ENCODE measurements at places on chromosomes 4 and X.

DNA sequence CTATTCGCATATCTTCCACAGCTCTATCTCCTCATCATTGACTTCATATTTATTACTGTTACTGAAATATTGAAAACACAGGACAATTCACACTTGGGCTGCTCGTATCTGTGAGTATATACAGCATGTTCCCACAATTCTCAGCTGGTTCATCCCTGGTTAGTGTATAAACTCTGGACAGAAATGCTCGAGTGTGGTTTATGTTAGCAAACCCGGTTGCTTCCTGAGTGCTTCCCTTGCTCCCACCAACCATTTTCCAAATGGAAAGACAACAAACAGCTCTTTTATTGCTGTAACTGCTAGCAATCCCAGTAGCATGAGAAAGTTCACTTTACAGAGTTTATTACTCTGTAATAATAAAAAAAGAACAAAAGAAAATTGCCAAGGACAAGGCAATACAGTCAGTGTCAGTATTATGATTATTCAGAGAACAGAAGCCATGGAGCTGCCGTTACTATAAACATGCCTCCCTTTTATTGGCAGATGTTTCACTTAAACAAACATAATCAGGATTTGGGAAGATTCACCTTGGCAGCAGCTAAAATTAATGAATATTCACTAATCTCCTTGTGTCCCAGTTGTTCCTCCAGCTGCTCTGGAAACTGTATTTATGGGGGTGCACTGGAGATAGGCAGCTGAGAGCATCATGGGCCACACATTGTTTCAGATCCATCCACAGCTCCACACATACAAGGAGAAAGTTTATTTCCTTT is 134.1 kb upstream of the GUCY1A1 start:
- DNase-seq = no peak

DNA sequence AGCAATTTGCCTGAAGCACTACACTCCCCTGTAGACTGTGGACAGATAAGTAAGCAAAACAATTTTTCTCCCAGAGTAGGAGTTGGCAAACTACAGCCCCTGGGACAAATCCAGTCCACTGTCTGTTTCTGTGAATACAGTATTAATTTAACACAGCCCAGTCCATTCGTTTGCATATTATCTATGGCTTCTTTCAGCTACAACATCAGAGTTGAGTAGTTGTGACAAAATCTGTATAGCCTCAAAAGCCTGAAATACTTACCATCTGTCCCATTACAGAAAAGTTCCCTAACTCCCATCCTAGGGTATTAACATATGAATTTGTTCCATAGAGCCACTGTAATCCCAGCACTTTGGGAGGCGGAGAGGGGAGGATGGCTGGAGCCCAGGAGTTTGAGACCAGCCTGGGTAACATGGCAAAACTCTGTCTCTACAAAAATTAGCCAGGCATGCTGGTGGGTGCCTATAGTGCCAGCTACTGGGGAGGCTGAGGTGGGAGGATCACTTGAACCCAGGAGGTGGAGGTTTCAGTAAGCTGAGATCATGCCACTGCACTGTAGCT is 53.0 kb downstream of the AMELX start:
- DNase-seq = no peak

GRCh38 chr4:2744576-2745270 is 11.4 kb downstream of the TNIP2 start:
- no peak for DNase-seq

DNA sequence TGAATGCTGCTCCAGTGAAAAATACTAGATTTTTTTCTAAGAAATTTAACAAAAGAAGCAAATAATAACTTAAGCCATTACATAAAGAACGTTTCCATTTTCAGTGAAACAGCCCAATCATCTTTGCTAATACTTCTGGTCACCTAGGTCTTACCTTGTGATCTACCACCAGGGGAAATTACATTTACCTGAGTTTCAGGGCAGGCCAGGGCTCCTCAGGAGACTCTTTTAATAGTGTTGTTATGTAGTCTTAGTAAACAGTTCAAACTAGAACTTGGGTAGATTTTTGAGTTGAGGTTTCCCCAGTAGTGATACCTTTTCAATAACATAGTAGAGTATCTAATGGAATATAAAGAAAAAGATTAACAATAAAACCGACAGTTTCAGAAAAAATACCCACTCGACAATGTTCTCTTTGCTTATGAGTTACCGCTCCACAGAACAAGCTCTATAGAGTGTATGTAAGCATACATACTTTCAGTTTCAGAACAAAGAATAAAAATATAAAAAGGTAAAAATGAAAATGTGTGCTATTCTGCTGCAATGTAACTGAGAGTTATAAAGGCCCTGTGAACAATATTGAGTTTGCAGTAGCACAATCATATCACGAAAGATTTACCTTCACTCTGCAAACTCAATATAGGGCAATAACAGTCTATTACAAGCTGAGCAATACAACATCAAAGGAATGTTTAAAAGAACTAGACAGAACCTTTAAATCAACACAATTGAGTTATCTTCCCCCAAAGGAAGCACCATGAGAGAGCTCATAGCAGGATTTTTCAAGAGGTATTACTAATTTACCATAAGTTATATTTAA is 165.8 kb downstream of the ATOH1 start:
- no peak for DNase-seq
